ENCODE measurements at places on chromosomes 5 and 9.
A peak's percentile ranks its signal among the peaks of the same experiment; 100 is the strongest.

- no peak for DNase-seq
Measured at GRCh38 chr9:137045294-137046087, 486 bp downstream of the NPDC1 start.

DNA sequence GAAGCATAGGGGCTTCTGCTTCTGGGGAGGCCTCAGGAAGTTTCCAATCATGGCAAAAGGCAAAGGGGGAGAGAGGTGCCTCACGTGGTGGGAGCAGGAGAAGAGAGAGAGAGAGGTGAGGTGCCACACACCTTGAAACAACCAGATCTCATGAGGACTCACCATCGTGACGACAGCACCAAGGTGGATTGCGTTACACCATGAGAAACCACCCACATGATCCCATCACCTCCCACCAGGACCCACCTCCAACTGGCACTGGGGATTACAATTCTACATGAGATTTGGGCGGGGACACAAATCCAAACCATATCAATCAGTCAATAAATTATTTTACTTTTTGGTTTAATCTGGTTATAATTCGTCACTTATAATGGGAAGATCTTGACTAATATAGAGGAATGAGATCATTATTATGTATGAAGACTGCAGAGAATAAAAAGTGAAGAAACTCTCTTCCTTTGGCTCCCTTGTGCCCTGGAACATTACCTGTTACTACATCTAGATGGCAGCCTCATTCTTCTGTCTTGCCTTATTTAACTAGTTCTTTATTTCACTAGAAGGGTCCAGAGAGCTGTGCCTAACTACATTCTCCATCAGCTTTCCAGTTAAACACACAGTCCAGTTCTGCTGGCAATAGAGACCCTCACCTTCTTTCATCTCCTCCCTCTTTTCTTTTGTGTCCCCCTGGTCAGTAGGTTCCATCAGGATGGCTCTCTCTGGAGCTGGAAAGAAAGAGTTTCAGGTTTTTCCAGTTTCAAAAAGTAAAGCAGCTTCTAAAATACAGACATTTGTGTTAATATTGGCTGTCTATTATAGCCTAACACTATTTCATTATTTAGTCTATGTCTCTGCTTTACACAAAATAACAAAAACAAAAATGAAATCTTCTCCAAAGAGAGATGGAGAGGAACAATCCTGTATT lies 21.7 kb upstream of the SPINK7 start:
- no peak for DNase-seq

DNA sequence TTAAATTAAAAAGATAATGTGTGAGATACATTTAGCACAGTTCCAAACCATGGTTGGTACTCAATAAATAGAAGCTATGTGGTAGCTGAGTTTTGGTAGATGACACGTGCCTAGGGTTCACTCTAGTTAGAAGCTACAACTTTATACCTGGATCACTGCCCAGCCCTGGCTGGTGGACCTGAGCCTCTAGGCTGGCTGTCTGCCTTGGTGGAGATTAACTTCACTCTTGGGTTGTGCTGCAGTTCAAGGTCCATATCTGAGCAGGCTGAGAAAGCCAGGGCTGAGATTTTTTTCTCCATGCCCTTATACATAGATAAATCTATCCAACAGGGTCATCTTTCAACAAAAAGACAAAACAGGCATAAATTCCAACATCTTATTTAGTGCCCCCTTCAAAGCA lies 44.6 kb upstream of the SPDL1 start:
- no peak for DNase-seq

DNA sequence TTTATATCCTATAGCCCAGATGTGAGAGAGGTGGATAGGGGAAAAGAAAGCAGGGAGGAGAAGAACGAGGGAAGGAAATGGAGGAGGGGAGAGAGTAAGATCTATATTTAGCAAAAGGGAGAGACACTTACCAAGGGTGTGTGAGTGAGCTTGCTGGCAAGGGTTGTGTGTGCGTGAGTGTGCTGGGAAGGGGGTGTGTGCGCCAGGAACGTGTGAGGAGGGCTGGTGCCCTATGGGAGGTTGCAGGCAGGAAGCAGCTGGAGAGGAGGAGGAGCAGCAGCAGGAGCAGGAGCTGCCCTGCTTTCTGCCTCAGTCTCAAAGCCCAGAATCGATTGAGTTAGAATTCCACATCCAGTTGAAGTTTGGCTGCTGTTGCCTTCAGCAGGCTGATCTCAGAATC lies 148.3 kb upstream of the RUSC2 start:
- no peak for DNase-seq

GRCh38 chr9:126398403-126399058 lies 71.9 kb downstream of the MVB12B start:
- DNase-seq: peak; percentile 50

DNA sequence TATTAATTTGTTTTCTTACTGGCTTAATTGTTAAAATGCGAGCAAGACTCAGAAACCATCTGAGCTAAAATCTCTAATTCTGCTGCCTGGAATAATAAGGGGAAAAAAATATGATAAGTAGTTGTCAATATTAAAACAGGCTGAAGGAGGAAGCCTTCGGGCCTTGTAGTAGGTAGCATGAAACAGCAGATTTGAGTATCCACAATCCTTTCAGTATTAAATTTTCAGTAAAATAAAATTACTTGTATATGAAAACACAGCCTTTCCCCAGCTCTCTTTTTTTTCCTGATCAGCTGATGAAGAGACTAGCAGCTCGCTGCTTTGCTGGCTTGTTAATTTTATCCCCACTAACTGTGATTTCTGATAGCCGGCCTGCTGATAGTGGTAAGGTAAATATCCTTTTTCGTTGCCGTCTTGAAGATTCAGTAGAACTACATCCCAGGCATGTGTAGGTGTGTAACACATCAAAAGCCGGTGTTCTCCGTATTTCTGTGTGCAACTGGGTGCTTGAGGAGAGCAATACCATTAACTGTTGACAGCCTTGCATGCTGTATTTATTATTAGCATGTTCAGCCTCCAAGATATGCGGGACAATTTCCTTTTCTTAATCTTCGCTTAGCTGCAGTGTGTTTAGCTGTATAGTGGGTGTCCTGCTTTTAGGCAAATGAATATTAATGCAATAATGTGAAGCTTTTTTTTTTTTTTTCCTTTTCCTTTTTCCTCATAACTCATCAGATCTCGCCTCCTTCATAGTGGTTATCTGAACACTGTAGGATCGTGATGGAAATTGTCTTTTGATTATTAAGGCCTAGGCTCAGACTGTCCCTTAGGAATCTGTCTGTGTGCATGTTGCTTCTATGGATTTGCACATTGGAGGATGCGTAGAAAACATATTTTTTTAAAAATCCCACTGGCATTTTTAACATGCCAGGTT lies 144.6 kb downstream of the SMARCA2 start:
- DNase-seq: no peak

- DNase-seq: no peak
Measured at GRCh38 chr5:4643190-4643589, 496.9 kb upstream of the ADAMTS16 start.

DNA sequence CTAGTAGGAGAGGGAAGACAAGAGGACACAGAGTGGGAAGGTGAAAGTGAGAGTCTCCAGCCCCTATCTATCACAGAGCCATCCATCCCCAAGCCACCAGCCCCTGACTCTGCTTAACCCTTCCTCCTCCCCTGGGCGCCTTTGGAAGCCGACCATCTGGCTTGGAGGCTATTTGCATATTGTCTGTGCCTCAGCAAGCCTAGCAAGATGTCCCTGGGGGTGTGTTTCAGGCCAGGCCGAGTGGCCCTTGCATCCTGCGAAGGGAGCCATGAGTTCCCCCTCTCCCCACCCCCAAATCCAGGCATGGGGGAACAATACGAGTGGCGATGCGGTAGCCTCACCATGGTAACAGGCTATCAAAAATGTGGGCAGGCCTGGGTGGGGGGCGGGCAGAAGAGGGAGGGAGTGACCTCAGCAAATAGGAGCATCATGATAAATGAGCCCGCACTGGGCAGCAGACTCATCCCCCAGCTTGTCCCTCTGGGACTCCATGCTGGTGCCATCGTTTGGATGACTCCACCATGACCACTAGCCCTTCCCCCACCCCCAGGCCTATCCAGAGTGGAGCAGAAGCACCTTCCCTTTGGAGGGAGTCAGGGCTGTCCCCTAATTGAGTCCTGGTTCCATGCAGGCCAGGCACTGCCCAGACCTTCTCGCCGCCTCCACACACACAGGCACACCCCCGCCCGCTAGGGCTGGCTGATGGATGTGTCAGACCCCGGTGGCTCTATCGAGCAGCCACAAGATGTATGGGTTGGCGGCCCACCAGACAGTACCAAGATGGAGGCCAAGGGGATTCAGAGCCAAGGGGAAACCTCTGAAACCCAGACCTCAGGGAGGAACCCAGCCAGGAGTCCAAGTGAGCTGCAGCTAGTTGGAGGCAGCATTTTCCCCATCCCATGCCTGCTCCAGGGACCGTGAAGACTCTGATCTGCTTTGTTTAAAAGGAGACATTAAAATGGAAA lies 14.6 kb downstream of the URM1 start:
- DNase-seq: no peak

- DNase-seq: no peak
Measured at GRCh38 chr9:112535811-112536210, 49.2 kb downstream of the KIAA1958 start.

- no peak for DNase-seq
Measured at GRCh38 chr9:101668421-101668820, 70.0 kb downstream of the GRIN3A start.

GRCh38 chr5:170489199-170489598 lies 14.6 kb upstream of the KCNIP1 start:
- no peak for DNase-seq
